ENCODE measurements at places on chromosomes 5 and 9.

DNA sequence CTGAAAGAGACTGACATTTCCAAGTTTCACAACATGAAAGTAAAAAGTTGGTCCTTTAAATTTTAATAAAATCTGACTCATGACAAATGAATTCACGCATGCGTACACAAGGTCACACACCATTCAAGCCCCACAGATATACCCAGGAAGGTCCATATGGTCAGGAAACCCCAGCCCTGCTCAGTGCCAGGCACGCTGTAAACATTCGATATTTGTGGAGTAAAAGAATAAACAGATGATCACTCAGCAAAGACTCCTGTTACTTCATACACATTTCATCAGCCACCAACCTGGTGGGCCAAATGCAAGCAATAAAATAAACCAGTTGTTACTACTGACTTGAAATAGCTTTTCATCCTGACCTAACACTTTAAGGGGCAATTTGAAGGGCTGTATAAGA lies 158.0 kb upstream of the RETREG1 start:
- DNase-seq, result no peak

- no peak for DNase-seq
Observed at GRCh38 chr9:35311891-35312639, 150.3 kb downstream of the UNC13B start.

DNA sequence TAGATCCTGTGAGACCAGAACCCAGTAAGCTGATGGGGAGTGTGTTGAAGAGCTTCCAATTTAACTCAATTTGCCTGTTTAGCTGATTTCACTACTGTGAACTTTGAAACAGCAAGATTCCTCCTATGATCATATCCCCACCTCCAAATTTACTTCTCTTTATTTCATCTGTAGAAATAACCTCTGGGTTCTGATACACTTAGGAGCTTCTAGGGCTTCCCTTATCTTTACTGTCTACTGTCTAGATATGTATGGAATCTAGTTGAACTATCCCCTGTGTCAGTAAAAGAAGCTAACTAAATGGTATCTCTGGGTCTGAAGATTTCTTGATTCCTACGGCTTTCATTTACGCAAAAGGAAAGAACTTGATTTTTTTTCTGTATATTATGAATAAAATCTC lies 116.8 kb downstream of the GCNT1 start:
- no peak for DNase-seq

DNA sequence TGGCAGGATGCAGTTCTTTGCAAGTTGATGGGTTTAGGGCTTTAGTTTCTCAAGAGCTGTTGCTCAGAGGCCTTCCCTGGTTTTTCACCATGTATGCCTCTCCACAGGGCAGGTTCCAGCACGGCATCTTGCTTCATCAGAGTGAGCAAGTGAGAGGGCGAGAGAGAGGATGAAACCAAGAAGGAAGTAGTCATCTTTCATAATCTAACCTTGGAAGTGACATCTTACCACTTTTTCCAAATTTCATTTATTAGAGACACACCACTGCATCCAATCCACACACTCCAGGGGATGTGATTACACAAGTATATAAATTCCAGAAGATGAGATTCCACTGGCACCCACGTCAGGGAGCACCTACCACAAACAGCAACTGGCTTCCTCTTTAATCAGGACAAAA lies 294.4 kb downstream of the MARCHF11 start:
- DNase-seq, result no peak

DNA sequence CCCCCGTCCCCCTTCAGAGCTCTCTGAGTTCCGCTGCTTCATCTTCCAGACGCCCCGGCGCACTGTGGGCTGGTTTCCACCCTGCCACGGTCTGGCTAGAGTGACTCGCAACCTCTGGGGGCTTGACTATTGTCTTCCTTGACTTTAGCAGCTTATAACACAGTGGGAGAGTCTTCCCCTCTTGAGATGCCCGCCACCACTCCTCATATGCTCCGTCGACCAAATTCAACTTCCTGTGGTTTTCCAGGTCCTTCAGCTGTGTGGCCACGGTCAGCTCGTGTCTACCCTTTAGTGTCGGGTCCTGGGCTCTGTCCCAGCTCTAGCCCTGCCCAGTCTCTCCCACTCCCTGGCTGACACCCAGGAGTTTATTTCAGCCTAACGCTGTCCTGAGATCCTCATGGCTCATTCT lies 28.2 kb upstream of the NCS1 start:
- no peak for DNase-seq

- DNase-seq, result no peak
Observed at GRCh38 chr9:123253204-123253603, 15.2 kb downstream of the STRBP start.

GRCh38 chr5:45402804-45403455 lies 293.2 kb downstream of the HCN1 start:
- DNase-seq, result no peak

DNA sequence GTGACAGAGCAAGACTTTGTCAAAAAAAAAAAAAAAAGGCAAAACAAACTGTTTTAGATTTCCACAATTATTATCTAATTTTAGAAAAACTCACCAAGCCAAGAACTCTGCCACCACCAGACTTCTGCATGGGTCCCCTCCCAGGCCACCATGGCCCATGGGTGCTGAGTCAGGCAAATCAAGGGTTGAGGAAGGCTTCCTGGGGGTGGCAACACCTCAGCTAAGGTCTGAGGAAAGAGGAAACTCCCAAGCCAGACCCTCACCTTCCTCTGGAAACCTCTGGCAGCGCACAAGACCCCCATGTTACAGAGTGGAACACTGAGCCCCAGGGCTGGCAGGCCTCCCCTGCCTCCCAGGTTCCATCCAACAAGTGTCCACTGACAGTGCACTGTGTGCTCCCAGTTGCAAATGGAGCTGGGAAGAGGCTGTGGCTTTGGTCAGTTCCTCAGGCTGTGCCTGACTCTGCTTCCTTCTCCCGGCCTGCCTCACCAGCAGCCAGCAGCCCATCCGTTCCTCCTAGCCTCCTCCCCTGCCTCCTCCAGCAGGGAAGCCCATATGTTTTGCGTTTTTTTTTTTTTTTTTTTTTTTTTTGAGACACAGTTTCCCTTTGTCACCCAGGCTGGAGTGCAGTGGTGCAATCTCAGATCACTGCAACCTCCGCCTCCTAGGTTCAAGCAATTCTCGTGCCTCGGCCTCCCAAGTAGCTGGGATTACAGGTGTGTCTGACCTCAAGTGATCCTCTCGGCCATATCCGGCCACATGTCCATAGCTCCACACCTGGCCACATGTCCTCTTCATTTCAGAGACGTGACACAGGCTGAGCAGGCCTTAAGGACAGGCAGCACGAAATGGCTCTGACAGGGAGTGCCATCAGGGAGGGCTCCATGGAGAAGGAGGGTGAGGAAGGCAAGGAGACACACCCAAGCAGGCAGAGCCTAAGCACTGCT lies 3.5 kb upstream of the SUSD3 start:
- DNase-seq, result no peak

- DNase-seq, result no peak
Observed at GRCh38 chr9:116480700-116481099, 206.4 kb upstream of the TRIM32 start.

Data from HS-27A (cell line).